NCI-H69 (cell line): ENCODE measurements at places on chromosomes 6 and 20.

- DNase-seq, result peak; percentile 88
Measured at GRCh38 chr6:30883685-30884520, at the start of gene DDR1. DDR1 (plus strand) TSS chr6:30884519; CDS start chr6:30888730, 4,211 bp downstream.

- no peak for DNase-seq
Measured at GRCh38 chr6:31690231-31691077, 9.6 kb upstream of the LY6G5C start.

GRCh38 chr6:3644739-3645012 is 106.8 kb downstream of the PXDC1 start:
- DNase-seq, result peak; percentile 46

- DNase-seq, result no peak
Measured at GRCh38 chr6:79518842-79519241, 18.4 kb downstream of the LCA5 start.

DNA sequence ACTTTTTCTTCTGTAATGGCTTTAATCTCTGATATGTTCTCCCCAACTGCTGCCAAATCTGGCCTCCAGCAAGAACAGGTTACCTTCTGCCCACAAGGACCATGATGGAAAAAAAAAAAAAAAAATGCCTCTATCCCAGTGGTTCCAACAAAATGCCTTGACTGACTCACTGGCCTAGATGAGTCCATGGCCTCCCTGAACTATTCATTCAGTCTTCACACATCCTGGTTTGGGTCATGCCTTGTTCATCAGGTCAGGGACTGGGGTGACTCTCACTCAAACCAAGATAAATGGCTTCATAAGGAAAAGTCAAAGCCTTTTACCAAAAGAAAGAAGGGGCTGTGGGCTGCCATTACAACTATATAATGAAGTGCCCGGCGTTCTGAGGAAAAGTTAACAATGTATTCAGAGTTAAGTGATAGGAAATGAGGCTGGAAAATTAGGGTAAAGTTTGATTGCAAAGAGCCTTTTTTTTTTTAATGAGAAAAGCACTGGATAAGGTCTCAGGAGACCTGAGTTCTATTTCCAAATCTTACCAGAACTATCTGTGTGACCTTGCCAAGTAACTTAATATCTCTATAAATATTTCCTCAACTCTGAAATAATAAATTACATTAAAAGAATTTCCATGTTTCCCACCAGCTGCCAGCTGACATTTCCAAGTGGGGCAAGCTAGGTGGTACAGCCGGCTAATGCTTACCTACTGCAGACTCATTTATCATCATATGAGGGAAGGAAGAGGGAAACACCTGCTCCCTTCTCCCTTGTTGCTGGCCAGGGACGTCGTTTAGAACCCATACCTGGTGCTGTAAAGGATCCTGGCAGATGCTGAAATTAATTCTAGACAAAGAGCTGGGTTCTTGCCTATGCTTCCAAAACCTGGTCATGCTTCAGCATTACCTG is 380.0 kb upstream of the MARCKS start:
- DNase-seq, result peak; percentile 72

DNA sequence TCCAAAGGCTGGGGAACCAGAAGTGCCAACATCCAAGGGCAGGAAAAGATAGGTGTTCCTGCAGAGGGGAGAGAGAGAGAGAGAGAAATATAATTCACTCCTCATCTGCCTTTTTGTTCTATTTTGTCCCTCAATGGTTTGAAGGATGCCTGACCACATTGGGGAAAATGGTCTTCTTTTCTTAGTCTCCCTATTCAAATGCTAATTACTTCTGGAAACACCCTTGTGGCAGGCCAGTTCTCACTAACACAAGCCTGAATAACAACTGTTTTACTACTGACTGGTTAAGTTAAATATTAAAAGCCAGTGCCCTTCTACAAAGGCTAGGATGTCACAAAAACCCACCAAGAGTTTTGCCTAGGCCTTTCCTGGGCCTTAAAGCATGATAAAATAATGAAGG is 425.4 kb upstream of the HTR1E start:
- no peak for DNase-seq

GRCh38 chr20:57148263-57148662 is 118.2 kb downstream of the BMP7 start:
- peak; percentile 65 for DNase-seq

DNA sequence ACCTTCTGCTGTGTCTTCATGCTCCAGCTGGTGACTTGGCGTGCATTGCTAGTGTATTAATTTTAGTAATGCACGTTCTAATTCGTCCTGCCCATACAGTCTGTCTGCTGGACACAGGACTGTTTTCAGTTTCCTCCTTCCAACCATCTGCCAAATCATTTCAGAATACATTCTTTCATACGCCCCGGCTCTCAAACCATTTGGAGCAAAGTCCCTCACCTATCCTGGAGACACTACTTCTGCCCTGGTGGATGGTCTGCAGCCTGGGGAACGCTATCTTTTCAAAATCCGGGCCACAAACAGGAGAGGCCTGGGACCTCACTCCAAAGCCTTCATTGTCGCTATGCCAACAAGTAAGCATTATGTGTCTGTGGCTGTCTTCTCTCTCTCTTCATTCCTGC is 60.5 kb downstream of the FNDC1 start:
- DNase-seq, result no peak

DNA sequence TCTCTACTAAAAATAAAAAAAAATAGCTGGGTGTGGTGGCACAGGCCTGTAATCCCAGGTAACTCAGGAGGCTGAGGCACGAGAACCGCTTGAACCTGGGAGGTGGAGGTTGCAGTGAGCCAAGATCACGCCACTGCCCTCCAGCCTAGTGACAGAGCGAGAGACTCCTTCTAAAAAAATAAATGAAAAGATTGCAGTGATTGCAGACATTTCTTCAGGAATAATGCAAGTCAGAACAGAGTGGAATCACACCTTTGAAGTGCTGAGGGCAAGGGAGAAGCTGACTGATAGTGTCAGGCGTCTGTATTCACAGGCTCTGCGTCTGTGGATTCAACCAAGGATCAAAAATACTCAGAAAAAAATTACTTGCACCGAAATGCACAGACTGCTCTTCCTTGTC is 2.6 kb upstream of the TCFL5 start:
- no peak for DNase-seq

GRCh38 chr6:51570168-51570921 is 517.1 kb downstream of the PKHD1 start:
- peak; percentile 79 for DNase-seq

- no peak for DNase-seq
Measured at GRCh38 chr6:129923530-129924250, 62.6 kb upstream of the TMEM244 start.

DNA sequence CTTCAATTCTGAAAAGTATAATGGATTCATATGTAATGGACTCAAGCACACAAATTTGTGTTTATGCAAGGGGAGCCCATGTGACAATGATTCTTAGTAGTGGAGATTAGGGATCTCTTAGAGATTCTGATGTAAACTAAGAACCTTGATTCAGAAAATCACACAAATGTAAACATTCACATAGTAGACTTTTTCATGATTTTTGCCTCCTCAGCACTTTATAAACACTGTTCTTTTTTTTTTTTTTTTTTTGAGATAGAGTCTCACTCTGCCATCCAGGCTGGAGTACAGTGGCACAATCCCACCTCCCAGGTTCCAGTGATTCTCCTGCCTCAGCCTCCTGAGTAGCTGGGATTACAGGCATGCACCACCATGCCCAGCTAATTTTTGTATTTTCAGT is 170.1 kb upstream of the PLCB4 start:
- DNase-seq, result no peak

DNA sequence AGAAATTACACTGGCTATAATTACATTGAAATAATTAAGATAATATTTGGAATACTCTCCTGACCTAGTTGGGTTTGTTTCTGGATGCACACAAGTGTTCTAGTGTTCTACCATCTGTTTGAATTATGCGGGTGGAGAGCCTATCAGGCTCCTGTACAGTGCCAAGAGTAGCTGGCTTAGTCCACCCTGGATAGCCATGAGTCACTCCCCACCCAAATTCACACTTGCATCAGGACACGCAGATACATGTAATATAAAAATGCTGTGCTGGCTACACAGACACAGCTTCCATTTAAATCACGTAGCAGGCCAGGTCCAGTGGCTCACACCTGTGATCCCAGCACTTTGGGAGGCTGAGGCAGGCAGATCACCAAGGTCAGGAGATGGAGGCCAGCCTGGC is 686.2 kb upstream of the SLC35B3 start:
- no peak for DNase-seq

- no peak for DNase-seq
Measured at GRCh38 chr20:63344616-63345327, 16.4 kb downstream of the CHRNA4 start.

DNA sequence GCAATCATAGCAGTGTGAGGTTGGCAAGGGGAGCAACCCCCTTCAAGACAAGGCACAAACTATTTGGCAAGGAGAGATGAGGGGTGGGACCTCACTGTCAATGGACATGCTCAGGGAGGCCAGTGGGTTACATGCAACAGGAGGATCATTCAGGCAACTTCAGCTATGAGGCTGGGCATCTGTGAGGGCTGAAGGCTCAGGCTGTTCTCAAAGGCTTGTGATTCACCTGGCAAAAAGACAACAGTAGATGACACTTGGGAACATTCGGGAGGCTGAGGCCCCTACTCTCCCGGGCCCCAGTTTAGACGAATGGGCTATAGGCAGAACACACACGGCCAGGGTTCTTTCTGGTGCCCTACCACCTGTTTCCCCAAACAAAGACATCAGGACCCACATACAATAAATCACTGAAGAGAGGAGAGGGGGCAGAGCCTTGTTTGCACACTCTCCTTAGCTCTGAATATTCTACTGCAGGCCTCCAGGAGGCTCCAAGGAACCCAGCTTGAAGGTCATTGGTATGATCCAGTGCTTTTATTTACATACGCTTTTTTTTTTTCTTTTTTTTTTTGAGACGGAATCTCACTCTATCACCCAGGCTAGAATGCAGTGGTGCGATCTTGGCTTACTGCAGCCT is 7.9 kb downstream of the TUBB start:
- peak; percentile 34 for DNase-seq

DNA sequence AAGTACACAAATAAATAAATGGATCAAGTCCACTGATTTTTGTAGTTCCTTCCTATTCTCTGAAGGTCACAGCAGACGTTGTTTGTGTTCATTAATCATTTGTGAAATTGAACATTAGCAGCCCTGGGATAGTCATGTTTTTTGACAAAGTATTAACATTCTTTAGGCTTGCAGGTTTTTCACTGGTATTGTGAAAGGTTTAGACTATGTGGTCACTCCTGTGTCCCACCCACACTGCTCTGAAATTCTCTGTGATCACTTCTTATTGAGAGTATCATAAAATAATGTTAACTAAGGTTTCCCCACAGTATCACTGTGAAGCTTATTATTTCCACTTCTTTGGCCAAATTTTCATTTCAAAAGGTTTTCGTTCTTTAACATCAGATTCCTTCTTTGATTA is 3.5 kb downstream of the FAM83B start:
- DNase-seq, result no peak

- peak; percentile 62 for DNase-seq
Measured at GRCh38 chr6:26124781-26125685, 37.8 kb downstream of the HFE start.

DNA sequence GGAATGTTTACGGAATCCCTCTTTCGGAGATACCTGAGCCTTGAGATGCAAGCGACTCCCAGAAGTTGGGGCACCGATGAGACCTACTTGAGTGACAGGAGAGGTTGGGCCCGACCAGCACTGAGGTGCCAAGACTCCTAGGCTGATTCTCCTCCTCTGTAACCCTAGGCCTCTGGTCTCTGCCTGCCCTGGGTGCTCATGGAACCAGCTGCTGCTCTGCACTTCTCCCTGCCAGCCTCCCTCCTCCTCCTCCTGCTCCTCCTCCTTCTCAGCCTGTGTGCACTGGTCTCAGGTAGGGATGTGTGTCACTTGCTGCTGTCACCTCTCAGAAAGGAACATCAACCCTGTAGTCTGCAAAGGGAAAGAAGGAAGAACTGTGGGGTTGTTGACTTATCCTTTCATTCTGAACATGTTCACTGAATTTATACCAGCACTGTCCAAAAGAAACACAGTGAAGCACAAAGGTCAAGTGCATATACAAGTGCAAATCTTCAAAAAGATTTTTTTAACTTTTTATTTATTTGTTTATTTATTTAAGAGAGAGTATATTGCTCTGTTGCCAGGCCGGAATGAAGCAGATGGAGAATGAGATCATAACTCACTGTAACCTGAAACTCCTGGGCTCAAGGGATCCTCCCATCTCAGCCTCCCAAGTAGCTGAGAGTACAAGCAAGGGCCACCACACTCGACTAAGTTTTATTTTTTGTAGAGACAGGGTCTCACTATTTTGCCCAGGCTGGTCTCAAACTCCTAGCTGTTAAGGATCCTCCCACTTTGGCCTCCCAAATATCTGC is 913 bp downstream of the BTN2A2 start:
- peak; percentile 33 for DNase-seq

GRCh38 chr6:163170294-163170883 is 244.1 kb upstream of the QKI start:
- DNase-seq, result no peak

DNA sequence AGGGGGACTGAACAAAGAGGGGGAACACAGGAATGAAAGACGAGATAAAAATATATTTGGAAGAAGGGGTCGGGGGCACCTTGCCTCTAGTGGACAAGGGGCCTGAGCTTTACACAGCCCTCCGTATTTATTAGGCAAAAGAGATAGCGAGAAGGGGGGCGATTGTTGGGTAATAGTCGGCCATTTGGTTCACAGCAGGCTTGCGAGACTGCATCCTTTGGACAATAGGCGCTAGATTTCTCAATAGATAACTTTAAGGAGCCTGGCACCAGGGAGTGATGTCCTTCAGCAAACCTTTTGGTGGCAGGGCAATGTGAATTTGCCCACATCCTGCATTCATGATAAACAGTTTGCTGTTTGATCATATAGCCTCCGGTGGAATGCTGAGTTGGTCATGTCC is 3.0 kb upstream of the NANP start:
- no peak for DNase-seq

- DNase-seq, result peak; percentile 86
Measured at GRCh38 chr20:47785854-47786764, 828 bp upstream of the SULF2 start.

DNA sequence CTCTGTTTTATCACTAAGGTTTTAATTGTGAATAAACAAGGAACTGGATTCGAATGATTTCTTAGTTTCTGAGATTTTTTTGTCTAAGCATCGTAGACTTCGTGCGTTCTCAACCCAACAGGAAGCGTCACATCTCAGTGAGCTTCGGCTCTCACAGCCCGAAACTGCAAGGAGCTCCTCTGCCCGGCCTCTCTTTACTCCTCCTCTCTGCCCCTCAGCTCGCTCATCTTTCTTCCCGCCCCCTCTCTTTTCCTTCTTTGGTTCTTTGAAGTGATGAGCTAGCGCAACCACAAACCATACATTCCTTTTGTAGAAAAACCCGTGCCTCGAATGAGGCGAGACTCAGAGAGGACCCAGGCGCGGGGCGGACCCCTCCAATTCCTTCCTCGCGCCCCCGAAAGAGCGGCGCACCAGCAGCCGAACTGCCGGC is 480 bp upstream of the NT5E start:
- no peak for DNase-seq

GRCh38 chr6:127289934-127290333 is 23.3 kb downstream of the RNF146 start:
- DNase-seq, result peak; percentile 47

GRCh38 chr6:10386220-10386619 is 28.7 kb downstream of the TFAP2A start:
- DNase-seq, result no peak
